ENCODE measurements at places on chromosomes 7 and 10.

DNA sequence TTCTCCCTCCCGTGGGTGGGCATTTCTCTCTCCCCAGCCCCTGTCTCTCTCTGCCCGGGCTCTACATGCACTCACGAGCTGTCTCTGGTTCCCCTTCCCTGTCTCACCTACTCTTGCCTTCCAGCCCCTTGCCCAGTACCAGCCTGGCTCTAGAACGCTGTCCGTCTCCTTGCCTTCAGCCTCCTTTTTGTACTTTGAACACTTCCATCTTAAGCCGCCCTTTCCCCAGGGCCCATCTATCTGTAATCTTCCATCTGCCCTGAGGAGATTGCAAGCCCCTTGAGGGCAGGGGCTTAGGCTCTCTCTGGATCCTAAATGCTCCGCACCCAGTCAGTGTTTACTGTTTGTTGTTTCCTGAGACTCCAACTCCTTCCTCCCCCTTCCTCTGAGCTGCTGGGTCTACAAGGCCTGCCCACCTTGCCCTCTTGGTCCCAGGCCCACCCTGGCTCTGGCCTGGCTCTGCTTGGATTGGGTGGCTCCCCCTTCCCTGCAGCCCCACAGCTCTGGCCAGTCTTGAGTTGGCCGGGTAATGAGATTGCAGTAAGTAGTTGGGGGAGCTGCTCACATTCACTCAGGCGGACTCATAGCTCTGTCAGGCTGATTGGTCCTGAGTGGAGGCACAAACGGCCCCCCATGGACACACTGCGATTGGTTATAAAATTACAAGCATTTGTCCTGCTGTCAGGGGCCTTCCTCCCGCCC is 28.3 kb downstream of the POLL start:
- no peak for DNase-seq

- peak; percentile 61 for DNase-seq
Observed at GRCh38 chr7:128398016-128398840, 11.6 kb downstream of the IMPDH1 start.

- peak; percentile 19 for DNase-seq
Observed at GRCh38 chr7:154912871-154913637, 89.9 kb downstream of the PAXIP1 start.

DNA sequence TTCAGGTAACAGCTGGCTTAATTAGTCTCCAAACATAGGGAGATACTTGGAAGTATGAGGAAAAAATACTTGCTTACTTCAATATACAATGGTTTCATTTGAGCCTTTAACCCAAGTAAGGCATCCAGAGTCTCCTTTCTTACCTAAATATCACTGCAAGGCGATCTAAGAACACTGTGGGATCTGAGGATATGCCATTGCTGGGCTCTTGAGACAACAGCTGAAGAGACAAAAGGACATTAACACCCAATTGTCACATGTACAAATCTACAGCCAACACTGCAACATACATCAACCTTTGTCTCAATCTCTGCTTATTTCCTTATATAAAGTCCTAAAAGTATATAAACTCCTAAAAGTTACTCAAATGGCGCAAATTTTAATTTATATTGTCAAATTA is 44.4 kb downstream of the IRF5 start:
- DNase-seq: no peak

GRCh38 chr7:125516194-125516593 is 586.6 kb upstream of the POT1 start:
- DNase-seq: no peak

DNA sequence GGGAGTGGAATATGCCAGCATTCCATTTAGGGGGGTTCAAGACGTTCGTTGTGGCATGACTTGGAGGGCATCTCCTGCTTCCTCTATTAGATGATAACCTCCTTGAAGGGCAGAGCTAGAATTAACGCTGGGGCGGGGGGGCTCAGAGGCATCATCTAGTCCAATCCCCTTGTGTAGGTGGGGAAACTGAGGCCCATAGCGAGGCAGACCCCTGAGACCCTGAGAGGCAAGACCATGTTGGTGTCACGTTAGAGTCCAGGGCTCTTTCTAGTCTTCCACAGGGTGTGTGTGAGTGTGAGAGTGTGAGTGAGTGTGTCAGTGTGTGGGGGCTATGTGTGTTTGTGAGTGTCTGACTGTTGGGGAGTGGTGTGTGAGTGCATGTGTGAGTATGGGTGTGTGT is 29.3 kb upstream of the NUB1 start:
- DNase-seq: no peak

GRCh38 chr10:25811052-25811685 is 122.9 kb upstream of the MYO3A start:
- no peak for DNase-seq

- DNase-seq: no peak
Observed at GRCh38 chr10:119330342-119330741, 123.0 kb downstream of the GRK5 start.

- DNase-seq: no peak
Observed at GRCh38 chr10:29202386-29202940, 86.4 kb upstream of the LYZL1 start.

- peak; percentile 9 for DNase-seq
Observed at GRCh38 chr7:140350056-140350455, 48.3 kb downstream of the SLC37A3 start.

GRCh38 chr10:126565441-126565840 is 105.1 kb downstream of the C10orf90 start:
- no peak for DNase-seq

- no peak for DNase-seq
Observed at GRCh38 chr10:47025253-47025539, 114.0 kb downstream of the PTPN20 start.

DNA sequence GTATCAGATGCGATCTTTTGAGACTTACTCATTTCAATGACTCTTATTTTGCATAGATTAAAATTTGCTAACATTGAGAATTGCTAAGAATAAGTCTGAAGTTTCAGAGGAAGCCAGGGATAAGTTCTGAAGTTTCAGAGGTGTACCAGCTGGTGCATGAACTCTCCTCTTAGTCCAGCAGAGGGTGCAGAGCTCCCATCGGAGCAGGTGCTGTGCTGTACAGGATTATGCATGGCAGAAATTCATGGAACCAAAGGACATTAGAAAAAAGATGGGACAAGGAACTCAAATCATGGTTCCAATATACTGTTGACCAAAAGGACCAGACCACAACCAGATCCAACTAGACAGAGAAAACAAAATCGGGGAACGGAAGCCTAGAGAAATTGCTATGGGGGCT is 41.9 kb downstream of the MGAM2 start:
- DNase-seq: peak; percentile 38

- peak; percentile 37 for DNase-seq
Observed at GRCh38 chr7:65509368-65510186, 135.9 kb downstream of the ZNF92 start.

DNA sequence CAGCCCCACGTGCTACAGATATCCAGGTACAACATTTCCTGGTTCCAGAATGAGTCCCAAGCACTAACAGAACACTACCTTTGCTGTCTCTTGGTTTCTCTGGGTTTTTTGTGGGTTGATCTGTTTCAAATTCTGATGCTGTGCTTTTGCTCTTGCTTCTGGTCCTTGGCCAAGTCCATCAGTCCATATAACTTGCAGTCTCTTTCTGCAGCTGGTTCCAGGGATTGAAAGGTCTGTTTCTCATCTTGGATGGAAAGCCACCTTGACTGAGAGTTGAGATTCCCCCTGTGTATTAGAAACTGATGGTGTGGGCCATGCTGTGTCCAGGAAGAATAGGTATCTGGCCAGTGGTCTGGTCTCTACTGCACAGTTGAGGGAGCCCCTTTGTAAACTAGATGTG is 171.1 kb downstream of the JCAD start:
- DNase-seq: no peak

- DNase-seq: no peak
Observed at GRCh38 chr10:119347181-119347974, 140.0 kb downstream of the GRK5 start.

DNA sequence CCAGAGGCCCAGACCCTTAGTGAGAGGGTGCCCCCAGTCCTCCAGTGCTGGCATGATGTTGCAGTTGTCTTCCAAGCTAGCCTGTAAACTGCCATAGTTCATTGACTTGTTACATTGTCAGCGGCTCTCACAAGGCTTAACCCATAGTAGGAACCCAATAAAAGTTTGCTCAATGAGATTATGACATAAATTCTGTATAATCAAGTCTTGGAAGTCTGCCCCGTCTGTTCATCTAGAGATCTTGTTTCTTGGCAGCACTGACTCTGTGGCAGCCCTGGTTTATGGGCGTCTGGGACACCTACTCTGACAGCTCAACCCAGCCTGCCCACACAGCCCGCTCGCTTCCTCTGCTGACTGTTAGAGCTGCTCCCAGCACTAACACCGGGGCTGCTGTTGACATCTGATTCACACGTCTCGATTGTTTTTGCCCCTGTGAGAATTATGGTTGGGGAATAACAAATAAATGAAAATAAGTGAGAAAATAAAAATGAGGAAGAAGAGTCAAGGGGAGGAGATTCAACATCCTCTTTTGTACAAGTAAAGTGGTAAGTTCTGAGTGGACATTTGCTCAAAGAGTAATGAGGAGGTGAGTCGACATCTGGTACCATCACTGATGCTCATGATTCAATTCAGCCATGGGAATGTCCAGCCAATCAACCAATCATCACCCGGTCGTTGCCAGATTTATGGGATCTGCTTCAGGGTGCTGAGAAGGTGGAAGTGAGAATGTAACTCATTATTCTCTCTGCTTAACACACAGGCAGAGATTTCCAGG is 160.8 kb downstream of the SPAG6 start:
- peak; percentile 29 for DNase-seq

DNA sequence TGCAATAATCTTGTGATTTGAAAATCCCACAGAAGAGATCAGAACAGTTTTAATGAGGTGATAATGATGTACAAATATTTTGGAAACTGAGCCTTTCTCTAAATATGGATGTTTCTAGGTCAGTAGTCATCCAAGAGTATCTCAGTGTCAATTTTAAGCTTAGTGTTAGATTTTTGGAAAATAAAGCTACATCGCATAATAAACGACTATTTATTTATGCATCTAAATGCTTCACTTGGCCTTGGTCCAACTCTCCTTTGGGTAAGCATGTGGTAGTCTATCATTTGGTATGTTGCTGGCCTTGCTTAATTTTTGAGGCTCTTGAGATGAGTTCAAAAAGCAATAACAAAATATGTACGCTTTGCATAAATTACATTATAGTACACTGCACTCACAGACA is 5.4 kb upstream of the PPP1R9A start:
- no peak for DNase-seq

- DNase-seq: peak; percentile 42
Observed at GRCh38 chr10:124589491-124590041, 127.9 kb downstream of the LHPP start.

GRCh38 chr7:55048221-55048859 is 29.5 kb downstream of the EGFR start:
- no peak for DNase-seq

- no peak for DNase-seq
Observed at GRCh38 chr7:7773334-7774309, 55.2 kb upstream of the RPA3 start.

- no peak for DNase-seq
Observed at GRCh38 chr10:116836902-116837523, 12.3 kb upstream of the ENO4 start.

DNA sequence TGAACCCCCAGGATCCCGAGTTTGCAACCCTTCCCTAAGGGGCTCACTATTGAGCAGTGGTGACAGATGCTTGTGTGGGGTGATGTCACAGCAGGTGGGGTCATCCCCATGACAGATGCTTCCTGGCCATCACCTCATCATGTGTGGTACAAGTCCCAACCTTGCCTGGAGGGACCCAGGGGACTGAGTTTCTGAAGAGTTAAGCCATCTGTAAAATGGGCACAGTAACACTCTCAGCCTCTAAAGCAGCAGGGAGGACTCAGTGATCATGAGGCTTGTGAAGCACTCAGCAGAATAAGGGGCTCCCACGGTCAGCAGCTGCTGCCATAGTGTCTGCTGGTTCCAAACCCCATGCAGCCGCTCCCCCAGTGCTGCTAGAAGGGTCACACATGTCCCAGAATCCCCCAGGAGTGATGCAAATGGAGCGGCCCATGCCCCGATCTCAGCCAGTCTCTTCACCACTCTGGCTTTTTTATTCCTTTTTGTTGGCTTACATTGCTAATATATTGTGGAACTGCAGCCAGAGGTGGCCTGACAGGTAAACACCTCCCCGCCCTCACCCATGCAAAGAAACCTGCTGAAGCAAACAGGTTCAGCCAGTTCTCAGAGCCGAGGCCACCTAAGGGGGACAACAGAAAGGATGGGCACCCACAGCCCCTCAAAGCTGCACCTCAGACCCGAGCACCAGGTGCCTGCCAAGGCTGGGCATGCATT is 102.1 kb upstream of the PDGFA start:
- DNase-seq: no peak

- DNase-seq: no peak
Observed at GRCh38 chr10:3691482-3691881, 93.5 kb downstream of the KLF6 start.

DNA sequence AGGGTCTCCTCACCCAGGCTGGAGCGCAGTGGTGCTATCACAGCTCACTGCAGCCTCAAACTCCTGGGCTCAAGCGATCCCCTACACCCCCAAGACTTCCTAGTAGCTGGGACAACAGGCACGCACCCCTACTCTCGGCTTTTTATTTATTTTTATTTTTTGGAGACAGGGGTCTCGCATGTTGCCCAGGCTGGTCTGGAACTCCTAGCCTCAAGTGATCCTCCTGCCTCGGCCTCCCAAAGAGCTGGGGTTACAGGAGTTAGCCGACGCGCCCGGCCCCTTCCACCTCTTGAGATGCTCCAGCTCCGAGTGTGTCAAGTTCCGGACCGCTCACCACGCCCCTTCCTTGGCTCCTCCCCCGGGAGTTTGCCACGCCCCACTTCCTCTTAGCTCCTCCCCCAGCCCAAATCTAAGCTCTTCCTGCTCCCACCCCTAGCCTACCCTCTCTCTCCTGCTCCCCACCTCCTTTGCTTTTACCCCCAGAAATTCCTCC is 6.3 kb downstream of the NAT16 start:
- DNase-seq: peak; percentile 78

DNA sequence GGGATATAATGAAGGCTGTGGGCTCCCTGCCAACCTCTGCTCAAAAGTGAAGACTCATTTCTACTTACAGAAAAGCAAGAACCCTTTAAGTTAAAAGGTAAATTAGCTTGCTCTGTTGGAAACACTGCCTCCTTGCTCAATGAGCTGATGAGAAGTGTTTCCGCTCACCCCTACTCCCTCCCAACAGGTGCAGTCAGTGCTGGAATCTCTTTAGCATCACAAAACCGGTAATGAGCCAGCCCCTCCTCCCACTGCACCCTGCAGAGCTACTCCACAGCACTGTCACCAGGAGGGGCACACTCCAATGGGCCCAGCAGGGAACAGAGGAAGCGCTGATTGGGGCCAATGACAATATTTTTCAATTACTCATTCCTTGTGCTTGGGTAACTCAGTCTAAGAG is 262.5 kb downstream of the TCERG1L start:
- no peak for DNase-seq
